ENCODE measurements at places on chromosomes 2 and 18.

DNA sequence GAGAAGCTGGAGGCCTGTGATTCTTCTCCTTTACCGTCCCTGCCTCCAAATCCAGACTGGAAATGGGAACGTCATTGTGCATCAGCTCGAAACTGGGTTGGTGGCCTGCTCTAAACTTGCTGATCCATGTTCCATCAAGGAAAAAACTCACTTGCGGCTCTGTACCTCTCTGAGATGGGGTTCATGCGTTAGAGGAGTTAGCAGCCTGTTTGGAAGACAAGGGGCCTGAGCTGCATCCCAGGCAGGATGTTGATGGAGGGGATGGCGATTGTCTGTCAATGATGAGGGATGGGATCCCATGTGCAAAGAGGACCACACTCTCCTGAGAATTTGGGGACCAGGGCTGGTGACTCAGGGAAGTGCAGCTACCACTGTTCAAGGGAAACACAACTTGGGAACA is 26.0 kb downstream of the TWIST2 start:
- peak; percentile 32 for DNase-seq

- DNase-seq, result no peak
Measured at GRCh38 chr2:48902521-48902920, 147.0 kb upstream of the LHCGR start.

DNA sequence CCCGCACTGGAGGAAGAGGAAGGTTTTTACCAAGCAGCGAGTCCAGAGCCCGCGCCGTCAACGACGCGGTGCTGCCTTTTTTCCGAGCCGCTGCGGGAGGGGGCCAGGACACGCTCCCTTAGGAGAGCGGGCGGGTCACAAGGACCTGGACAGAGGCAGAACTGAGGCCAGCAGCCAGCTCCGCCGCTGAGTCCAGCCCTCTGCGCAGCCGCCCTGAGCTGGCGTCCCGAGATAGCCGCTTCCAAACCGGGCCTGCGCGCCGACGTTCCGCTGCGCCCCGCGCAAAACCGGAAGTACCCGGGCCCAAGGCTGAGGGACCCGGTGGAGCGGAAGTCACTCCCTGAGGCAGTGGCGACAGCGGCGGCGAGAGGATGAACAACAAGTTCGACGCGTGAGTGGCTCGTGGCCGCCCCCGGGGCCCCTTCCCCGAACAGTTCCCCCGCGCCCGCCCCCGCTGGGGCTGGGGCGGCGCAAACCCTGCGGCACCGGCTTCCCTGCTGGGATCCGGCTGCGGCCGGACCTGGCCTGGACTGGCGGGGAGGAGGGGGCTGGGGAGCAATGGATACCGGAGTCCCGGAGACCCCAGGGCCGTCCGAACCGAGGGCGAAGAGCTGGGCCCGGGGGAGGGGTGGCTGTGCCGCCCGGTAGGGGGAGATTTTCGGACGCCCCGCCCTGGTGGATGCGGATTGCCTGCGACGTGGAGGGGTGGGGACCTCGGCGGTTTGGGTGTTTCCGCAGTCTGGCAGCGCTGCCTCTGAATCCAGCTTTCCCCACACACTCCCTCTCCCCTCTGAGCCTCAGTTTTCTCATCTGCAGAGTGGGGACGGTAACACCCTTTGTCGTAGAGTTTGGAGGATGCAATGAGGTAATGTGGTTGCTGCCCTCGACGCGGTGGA is at the start of the genes EIF4E2 and TIGD1:
Gene EIF4E2, plus strand, starts transcription at position 336 of the 896 bp plus-strand sequence. Its CDS starts 36 bp downstream, at position 372.
Gene TIGD1, minus strand, starts transcription at position 204 of the 896 bp plus-strand sequence. CDS start 675 bp downstream, outside the sequence.
- DNase-seq, result peak; percentile 98

- DNase-seq, result peak; percentile 35
Measured at GRCh38 chr2:2570360-2570759, 239.3 kb upstream of the MYT1L start.

GRCh38 chr2:98457045-98457696 is 12.5 kb downstream of the INPP4A start:
- peak; percentile 34 for DNase-seq

GRCh38 chr2:240996834-240997140 is 1.6 kb upstream of the SNED1 start:
- DNase-seq, result no peak

DNA sequence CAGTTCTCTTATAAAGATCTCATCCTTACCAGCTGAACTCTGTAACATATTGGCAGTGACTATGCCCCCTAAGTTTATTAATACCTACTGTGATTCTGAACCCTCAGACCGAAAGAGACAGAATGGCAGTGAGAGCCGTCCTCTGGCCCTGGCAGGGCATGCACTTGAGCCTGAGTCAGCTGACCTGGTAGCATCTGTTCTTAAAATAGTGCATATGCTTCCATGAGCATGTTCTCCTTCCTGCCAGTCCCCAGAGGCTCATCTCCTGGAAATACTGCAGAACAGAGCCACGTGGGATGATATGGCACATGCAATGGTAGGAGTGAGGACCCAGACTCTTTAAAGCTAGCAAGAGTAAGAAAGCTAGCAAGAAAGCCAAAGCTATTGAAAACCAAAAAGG is 59.0 kb downstream of the RASGRP3 start:
- no peak for DNase-seq

GRCh38 chr2:27363933-27364332 is 6.2 kb downstream of the EIF2B4 start:
- DNase-seq, result no peak

DNA sequence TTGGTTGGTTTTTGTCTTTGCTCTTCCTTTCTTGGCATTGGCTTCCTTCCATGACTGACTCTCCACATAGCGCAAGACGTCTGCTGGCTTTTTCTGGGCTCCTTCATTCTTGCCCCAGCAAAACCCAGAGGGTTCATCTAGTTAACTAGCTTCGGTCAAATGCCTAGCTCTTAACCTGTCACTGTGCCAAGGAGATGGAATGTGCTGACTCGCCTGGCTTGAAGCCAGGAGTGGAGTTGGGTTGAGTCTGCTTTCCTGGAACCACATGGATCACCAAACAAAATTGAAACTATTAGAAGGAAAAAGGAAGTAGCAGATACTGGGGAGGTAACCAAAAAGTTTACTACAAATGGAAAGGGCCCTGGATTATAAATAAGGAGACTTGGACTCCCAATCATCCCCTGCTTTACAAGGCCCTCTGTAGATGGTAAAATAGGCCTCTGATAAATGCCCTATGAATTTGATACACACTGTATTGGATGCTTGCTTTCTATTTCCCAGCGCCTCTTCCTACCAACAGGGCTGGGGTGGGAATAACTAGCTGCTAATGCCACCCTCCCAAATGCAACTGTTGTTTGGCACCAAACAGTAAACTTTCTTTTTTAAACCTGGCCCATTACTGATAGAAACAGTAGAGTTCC is 11.3 kb downstream of the MALT1 start:
- peak; percentile 66 for DNase-seq

- DNase-seq, result no peak
Measured at GRCh38 chr2:27638037-27638637, 9.3 kb downstream of the GPN1 start.

- DNase-seq, result no peak
Measured at GRCh38 chr2:219286436-219287115, 7.4 kb downstream of the DNAJB2 start.

DNA sequence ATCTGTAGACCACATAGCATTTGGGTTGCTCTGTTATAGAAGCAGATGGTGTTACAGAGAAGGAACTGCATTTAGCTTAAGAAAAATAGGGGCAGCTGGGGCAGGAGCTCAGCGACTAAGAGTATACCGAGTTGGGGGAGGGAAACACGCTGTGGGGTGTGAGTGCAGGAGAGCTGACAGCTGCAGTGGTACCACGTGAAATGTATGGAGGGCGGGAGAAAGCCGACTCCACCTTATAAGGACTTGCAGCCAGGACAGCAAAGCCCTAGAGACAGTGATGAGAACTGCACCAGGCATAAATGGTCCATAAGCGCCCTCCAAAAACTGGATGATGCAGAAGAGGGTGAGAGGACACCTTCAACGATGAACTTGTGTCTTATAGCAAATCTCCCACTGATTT is 237.6 kb downstream of the PRKCE start:
- no peak for DNase-seq

- no peak for DNase-seq
Measured at GRCh38 chr2:240551811-240552210, 6.0 kb downstream of the ANKMY1 start.

DNA sequence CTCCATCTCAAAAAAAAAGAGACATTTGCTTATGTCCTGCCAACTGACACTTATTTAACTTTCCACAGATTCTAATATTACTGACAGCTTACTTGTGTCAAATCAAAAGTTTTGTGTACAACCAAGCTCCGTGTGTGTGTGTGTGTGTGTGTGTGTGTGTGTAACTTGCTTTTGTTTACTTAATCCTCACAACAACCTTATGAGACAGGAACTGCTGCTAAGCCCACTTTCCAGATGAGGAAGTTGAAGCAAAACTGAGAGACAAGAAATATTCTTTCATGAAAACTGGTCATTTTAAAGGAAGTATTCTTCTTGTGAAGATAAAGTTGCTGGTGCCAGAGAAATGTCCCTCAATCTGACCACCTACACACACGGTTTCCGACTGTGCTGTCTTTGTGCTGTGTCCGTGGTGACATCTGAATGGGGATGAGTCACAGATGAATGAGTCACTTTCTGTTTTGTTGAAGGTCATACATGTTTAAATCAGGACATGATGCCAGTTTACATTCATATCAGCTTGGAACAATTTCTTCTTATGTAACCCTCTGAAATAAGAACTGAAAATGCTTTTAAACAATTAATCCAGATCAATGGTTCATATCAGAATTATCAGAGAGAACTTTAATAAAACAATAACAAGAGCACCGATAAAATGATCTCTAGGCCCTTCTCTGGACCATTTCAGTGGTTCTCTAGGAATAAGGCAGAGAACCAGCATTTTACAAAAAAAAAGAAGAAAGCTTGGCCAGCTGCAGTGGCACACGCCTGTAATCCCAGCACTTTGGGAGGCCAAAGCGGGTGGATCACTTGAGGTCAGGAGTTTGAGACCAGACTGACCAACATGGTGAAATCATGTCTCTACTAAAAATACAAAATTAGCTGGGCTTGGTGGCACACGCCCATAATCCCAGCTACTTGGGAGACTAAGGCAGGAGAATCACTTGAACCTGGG is 95.5 kb downstream of the THNSL2 start:
- peak; percentile 67 for DNase-seq

- DNase-seq, result no peak
Measured at GRCh38 chr2:19351499-19351898, 6.9 kb downstream of the OSR1 start.

DNA sequence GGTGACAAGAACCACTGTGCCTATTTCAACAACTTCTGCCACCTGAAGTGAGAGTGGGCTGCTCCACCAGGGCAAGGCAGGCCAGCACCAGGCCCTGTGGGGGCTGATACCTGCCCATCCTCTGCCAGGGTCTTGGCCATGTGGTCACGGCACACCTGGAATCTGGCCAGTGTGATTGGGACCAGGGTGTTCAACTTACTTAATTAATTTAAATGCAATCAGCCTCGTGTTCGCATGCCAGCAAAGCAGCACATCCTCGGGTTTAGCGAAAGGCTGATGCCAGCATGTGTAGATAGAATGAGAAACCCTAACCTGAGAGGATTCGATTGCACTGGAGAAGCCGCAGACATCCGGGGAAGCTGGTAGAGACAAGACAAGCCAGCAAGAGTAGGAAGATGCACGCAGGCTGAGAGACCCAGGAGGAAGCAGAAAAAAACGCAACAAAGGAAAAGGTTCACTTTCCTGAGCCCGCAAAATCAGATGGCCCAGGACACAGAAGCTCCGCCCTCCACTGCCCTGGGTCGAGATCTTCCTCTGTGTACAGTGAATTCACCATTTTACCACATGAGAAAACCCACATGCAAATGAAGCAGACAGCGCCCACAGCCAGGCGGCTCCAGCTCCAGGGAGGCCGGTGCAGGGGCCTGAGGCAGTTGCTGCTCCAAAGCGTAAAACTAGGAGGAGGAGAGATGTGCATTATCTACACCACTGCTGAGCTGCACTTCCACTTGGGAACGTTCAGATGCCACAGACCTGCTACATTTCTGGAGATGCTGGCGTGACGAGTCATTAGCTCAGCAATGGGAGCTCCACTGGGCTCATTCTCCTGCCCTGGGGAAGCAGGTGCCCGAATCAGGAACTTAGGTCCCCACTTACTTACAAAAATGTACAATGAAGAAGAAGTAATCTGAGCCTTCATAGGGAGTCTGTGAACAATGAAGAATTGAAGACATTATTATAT is 92.1 kb downstream of the TMEM18 start:
- DNase-seq, result peak; percentile 73

DNA sequence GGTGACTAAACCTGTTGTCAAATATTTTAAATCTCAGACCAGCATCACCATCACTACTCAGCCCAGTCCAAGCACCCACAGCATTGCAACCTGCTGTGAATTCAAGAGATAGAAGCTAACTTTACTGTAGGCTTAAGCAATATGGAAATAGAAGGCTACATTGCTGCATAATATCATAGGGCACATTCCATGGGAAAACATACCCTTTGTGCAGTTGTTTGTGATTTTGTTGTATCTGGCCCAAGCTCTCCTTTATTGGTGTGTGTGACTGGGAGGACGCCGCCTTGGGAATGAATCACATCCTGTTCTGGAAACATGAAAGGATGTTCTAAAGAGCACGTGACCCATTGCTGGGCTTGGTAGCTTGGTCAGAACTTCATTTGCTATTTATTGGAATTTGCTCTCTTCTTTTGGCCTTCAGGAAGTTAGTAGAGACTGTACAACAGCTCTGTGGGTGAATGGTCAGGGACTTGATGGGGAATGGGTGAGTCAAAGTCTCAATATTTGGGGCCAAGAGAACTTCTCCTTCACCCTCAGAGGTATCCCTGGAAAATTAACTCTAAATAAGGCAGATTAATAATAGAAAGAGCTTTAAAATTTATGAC is 106.8 kb upstream of the SERPINE2 start:
- DNase-seq, result peak; percentile 91

DNA sequence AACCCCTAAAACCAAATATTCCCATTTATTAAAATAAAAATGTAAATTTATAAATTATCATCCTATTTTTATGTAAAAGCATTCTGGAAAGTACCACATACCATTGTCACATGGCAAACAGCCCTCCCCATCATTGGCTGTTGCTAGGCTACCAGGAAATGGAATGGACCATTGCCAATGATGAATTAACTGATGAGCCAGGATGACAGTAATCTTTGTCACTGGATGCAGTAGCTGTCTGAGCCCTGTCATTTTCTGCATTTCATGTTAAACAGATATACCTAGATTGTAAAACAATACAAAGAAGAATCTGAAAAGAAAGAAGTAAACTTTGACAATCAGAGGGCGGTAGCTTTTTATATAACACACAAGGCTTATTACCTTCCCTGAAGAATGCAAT is 641.4 kb downstream of the BCL11A start:
- DNase-seq, result no peak

GRCh38 chr2:101777337-101777736 is 79.8 kb downstream of the MAP4K4 start:
- no peak for DNase-seq

GRCh38 chr18:10121786-10122515 is 208.1 kb downstream of the VAPA start:
- DNase-seq, result no peak

Data from islet precursor cell (in vitro differentiated cells).